ENCODE measurements at places on chromosomes 2 and 18.

GRCh38 chr2:2057125-2057721 is 273.9 kb downstream of the MYT1L start:
- DNase-seq: peak; percentile 40

GRCh38 chr2:198973181-198973580 is 484.6 kb downstream of the SATB2 start:
- no peak for DNase-seq

DNA sequence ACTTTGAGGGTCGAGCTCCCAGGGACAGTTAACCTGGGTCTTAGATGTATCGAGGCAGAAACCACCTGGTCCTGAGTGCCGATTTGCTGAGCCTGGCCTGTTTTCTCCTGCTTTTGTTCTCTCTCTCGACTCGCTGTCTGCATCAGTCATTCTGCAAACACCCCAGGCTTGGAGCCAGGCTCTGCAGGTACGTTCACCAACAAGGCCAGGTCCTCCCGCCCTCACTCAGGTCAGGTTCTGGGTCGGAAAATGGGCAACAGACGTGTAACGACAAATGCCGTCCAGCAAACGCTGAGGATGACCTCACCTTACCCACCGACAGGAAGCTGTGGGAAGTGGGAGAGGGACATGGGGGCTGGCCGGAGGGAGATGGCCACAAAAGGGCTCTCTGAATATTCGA is 57.7 kb upstream of the PXDN start:
- no peak for DNase-seq

- no peak for DNase-seq
Measured at GRCh38 chr2:111537078-111537655, 346.8 kb downstream of the ANAPC1 start.

DNA sequence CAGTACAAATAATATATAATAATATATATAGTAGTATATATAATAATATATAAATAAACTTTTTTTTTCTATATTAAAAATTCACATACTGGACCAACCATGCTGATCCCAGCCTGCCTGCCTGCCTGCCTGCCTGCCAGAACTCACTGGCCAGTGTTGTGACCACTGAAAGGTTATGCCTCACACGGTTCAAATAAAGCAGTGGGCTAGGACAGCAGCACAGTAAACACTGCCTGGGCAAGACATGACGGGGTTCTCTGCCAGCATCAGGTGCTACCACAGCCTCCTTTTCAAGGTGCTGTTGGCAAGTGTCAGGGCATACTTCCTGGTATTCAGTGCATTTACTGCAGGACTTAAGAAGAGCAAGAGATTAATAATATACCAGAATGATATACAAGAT is 67.6 kb downstream of the TRAPPC8 start:
- no peak for DNase-seq

DNA sequence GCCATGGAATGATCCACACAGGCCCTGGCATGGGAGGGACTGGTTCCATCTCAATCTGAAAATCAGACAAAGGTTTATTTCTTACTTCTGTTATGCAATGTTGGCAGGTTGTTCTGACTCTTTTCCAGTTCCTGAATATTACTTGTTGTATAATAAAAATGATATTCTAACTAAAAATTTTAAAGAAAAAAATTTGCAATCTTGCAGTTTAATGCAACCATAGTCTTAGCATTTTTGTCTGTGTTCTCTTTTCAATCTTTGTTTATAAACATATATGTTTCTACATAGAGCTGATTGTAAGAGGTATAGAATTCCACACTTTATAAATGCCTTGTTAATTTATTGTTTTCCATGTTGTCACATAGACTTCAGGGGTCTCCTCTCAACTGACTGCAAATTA is 143.4 kb downstream of the RPIA start:
- no peak for DNase-seq

- no peak for DNase-seq
Measured at GRCh38 chr2:213129311-213129710, 22.1 kb downstream of the IKZF2 start.

DNA sequence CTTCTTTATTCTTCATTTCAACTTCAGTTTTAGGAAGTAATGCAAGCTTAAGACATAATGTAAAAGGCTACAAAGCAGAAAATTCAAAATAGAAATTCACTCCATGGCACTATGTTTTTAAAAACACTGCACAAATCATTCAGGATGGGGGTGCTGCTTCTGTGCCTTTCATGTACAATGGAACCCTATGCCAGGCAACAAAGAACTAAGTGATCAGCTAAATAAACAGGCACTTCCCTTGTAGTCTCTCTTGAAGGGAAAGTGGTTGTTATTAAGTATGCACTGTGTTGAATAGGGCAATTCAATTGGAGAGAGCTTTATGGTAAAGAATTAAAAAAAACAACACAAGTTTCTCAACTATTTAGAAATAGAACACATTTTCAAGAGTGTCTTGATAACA is 10.9 kb upstream of the ERBB4 start:
- peak; percentile 47 for DNase-seq

DNA sequence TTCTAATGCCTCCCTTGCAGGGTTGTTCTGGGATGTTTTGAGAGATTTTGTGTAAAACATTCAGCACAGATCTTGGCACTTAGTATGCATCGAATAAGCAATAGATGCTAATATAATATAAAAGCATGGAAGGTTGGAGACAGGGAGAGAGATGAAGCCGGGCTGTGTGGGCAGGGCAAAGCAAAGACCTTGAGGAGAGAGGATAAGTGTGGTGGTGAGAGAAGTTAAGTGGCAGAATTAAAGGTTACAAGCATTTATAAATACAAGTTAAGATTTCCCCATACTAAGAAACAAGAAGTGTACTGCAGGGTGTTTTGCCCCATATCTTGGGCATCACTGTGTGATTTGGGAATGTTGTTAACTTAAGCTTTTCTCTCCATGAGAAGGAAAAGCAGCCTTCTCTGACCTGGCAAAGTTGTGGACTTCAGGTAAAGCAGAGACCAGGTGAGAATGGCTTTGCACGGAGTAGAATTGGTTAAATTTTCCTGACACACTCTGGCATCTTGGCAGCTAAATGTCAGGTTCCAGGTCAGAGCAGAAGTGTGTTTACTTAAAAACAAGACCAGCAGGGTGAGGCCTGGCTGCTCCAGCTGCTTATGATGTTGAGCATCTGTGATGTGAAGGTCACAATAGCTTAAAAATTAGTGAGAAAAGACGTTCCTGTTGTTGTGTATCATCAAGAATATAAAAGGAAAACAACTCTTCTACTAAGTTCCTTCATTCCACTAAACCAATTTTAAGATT is 288.5 kb upstream of the HNMT start:
- DNase-seq: no peak

GRCh38 chr2:191209340-191209739 is 35.9 kb upstream of the MYO1B start:
- DNase-seq: no peak

DNA sequence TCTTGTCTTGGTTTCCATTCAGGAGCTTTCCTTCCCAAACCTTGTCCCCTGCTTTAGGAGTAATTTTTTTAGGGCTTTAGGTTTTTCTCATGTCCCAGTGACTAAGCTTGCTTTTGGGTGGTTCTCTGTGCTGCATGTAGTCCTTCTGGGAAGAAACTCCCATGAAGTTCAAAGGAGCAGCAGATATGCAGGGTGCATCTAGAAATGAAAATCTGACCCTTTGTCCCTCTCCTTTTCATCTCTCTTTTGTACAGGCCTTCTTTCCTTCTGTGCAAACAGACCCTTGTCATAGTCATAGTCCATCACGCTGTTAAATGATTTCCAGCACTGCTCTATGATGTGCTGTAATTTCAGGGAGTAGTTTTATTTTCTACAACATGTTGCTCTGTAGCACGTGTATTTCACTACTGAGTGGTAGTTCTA is 20.4 kb downstream of the FMNL2 start:
- no peak for DNase-seq
